ENCODE measurements at places on chromosomes 7 and 10.

GRCh38 chr7:82926477-82926876 lies 236.2 kb downstream of the PCLO start:
- no peak for DNase-seq

DNA sequence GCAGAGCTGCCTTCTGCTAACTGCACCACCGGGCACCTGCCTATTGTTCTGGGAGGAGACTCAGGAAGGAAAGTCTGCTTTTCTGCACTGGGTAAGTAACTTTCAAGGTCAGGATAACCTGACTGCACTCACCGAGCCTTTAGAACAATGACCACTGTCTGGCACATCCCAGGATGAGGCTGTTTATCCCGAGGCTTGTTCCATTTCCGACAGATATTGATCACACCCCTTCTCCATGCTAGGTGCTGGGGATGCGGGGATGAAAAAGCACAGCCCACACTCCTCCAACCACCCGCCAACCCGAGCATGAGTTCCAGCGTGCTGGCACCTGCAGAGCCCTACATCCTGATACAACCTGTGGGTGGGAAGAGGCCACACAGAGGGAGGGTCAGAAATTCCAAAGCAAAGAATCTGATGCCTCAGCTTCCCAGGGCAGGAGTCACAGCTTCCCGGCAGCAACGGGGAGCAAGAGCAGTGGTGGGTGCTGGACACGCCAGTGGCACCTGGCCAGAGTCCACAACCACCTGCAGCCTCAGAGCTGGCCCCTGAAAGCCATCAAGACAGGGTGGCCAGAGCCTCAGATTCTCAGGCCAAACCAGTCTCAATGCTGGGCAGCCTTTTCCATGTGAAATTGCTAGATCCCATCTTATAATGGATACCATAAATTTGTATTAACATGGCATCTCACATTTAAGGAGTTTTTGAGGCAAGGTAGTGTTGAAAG lies 34.9 kb upstream of the CNPY1 start:
- DNase-seq = no peak

DNA sequence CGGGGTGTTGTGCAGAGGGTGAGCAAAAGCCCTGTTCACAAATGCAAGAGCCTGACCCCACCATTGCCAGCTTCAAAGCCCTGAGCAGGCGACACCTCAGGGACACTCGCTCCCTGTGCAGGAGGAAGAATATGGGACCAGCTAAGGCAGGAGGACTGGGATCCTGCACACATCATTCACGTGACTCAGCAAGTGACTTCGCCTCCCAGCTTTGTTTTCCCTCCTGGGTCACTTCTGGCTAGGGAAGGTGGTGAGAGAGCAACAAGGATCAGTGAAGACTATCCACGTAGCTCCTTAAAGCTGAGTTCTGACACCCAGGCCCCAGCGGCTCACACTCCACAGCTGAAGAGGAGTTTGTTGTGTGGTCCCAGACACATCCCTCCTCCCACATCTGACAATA lies 164.3 kb downstream of the FGFR2 start:
- no peak for DNase-seq

DNA sequence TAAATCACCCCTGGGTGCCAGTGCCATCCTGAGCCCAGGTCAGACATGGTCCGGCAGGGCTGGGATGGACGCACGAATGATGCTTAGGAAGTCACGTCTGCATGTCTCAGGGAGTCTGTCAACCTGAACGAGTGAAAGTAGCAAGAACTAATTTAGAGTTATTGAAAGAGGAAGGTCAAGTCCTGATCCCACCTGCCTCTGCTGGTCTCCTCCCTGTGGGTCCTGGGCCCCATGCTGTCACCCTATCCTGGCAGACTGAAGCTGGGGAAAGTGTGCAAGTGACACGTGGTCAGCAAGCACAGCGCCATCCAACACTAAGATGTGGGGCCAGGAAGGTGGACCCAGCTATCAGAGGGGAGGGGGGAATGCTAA lies 26.1 kb upstream of the GRID1 start:
- no peak for DNase-seq

- no peak for DNase-seq
Measured at GRCh38 chr7:28802450-28802849, 155.7 kb downstream of the TRIL start.

DNA sequence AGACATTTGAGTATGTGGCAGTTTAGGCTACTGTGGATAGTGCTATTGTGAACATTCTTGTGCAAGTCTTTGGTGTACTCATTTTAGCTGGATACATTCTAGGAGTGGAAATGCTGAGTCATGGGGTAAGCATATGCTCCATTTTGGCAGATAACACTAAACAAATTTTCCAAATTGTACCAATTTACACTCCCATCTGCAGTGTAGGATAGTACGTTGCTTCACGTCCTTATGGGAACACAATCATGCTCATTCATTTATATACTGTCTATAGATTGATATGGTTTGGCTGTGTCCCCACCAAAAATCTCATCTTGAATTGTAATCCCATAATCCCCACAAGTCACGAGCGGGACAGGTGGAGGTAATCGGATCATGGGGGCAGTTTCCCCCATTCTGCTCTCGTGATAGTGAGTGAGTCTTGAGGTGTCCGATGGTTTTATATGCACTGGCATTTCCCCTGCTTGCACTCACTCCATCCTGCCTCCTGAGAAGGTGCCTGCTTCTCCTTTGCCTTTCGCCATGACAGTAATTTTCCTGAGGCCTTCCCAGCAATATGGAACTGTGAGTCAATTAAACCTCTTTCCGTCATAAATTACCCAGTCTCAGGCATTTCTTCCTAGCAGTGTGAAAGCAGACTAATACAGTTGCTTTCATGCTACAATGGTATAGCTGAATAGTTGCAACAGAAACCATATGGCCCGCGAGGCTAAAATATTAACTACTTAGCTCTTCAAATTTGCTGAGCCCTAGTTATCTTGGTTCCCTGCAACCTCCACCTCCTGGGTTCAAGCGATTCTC lies 25.6 kb downstream of the RNF216 start:
- DNase-seq = peak; percentile 68

DNA sequence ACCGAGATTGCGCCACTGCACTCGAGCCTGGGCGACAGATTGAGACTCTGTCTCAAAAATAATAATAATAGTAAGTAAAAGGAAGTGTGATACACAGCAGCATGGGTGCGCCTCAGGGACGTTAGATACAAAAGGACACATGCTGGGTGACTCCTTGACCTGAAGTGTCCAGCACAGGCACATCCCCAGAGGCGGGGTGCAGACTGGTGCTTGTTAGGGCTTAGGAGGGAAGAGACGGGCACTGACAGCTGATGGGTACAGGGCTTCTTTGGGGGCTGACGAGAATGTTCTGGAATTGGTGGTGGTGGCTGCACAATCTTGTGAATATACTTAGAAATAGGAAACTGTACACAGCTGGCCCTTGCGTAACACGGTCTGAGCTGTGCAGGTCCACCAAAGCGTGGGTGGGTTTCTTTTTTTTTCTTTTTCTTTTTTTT lies 61.8 kb upstream of the DNAJB6 start:
- no peak for DNase-seq

DNA sequence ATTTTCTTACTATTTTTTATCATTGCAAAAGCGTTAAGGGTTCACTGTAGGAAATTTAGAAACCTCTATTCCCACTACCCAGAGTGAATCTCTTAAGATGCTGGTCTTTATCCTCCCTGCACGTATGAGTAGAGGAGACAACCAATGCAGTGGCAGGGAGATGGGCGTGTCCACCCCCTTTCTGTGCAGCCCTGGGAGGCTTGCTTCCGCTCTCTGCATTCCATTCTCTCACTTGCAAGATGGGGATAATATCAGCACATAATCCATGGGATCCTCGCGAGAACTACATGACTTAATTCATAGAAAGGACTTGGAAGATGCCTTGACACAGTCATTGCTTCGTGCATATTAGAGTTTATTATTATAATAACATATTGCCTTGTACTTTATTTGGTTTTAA lies 196.2 kb downstream of the KLF6 start:
- DNase-seq = peak; percentile 2

DNA sequence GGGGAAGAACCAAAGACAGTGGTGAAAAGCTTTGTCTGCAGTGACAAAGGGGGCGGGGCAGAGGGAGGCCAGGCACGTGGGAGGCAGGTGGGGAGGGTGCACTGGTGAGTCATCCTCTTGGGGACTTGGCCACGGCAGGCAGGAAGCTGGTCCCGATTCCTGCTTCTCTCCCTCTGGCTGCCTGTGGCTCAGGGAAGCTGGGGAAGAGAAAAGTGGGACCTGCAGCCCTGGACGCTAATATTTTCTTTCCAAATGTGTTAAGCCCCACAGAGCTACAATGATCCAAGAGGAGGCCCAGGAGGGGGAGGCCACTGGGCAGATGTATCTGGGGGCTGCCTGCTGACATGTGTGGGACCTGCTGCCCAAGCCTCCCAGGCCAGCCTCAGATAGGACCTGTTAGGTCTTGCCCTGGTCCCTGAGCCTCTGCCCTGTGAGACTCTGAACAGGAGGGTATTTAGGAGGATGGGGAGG lies 231.8 kb downstream of the KCNMA1 start:
- peak; percentile 72 for DNase-seq

- peak; percentile 24 for DNase-seq
Measured at GRCh38 chr10:24208661-24209431, at the start of gene KIAA1217. Gene KIAA1217 (plus strand): TSS chr10:24209138. CDS start chr10:24209194, 56 bp downstream.

GRCh38 chr10:110414548-110415309 lies 83.0 kb upstream of the DUSP5 start:
- no peak for DNase-seq

DNA sequence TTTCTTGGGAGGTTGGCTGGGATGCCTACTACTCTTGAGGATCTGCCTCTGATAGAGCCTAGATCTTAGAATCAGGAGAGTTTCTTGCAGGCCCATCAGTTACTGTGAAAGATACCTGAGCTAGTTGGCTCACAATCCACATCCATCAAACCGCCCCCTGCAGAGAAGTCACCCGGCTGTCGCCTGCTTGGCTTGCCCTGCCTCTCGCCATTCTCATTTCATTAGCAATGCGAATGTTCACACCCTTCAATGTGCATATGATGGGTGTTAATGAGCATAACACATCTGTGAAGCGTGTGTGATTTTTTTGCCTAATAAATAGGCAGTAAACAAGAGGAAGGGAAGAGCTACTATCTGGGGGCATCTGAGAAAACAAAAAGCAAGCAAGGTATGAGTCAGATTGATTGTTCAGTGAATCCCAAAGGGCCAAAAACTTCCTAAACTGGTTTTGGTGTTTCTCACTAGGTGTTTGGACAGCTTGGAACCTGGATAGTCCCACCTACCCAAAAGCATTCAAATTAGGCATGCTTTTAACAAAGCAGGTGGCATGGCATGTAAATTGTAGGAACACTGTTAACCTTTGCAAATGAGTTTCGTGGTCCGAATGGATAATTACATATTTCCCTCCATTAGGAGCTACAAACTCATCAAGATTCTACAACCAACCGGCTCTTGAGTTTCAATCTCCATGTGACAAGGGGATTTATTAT lies 272.3 kb upstream of the C7orf33 start:
- DNase-seq = no peak

- no peak for DNase-seq
Measured at GRCh38 chr10:18368682-18369081, 228.5 kb downstream of the CACNB2 start.

DNA sequence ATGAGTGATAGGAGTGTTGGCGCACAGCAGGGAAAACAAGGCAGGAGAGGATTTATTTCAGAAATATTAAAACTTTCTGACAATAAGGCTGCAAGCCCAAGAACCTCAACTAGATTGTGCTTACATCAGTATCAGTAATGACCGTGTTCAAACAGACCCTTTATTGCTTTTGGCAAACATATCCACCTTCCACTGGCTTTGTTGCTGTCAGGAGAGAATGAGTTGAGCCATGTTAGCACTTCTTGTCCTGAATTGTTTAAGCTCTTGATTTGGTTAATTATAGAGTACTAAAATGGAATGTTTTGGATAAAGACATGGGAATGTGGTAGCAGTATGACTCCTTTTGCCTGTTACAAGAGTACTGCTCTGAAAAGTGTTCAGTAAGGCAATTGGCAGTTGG lies 3.8 kb downstream of the AHCYL2 start:
- DNase-seq = no peak

DNA sequence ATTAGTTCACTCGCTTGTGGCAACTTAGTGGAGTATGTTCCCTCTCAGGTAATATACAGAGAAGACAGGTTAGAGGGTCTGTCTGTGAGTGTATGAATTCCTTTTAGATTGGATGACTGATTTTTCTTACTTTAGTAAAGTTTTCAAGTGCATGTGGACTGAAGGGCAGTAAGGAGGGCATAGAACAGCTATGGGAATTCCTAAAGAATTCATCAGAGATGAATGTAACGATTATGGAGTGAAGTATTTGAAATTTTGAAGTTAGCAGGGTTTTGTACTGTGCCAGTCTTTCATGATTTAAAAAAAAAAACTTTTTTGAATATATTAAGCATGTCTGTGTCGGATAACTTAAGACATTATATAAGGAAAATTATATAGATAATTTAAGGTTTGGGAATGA lies 15.5 kb downstream of the MAPK8 start:
- DNase-seq = no peak

GRCh38 chr7:6169805-6170520 lies 102.5 kb downstream of the CYTH3 start:
- no peak for DNase-seq

- no peak for DNase-seq
Measured at GRCh38 chr10:79327090-79327457, 20.2 kb upstream of the PPIF start.

DNA sequence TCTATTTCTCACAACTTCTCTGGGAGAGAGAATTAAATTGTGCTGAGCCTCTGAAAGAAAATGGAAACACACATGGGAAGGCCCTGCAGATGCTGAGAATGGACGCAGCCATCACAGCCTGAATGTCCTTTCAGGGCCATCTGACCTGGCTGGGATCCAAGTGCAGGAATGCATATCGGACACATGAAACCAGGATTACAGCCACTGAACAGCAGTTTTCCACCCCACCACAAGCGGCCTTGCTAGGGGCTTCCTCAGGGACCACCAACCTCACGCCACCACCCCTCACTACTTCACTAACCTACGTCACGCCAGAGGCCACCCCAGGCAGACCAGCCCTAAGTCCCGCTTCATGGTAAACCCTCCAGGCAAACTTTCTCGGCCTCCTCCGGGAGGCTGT lies 103.3 kb downstream of the DIP2C start:
- DNase-seq = no peak

DNA sequence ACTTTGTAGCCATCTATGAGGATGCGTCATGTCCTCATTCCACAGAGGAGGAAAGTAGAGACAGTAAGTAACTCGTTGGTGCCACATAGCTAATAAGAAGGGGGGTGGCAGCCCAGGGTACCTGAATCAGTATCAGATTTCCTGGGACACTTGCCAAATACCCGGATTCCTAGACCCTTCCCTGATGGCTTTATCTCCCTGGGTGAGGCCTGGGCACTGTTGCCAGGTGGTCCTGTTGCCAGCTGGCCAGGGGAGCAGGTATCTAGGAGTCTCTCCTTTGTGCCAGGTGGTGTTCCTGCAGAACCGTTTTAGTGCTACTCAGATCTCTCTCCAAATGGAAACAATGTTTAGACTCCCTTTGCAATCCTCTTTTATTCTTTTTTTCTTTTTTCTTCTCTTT lies 12.7 kb downstream of the SLC29A3 start:
- DNase-seq = no peak

DNA sequence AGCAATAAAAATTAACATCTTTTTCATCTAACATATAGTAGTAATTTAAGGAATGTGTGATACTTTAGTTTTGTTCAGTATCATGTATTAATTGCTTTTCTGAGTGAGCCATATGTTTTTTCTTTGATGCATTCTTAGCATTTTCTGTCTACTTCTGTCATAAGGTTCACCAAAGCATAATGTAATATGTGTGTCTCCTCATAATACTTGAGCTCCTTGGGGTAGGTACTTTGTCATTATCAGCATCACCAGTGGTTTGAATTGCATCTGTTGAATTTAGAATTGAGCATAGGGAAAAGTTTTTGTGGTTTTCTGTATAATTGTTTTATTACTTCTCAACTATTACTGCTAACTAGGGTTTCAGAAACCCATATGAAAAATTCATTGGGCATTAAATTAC lies 26.5 kb downstream of the VPS50 start:
- no peak for DNase-seq

- DNase-seq = no peak
Measured at GRCh38 chr7:140697447-140698143, 1.1 kb downstream of the NDUFB2 start.
